ENCODE measurements at places on chromosomes 6 and 20.

GRCh38 chr6:123661105-123661891, 24.5 kb upstream of the TRDN start:
- DNase-seq: no peak

- no peak for DNase-seq
Observed at GRCh38 chr6:19988555-19988954, 151.4 kb downstream of the ID4 start.

- no peak for DNase-seq
Observed at GRCh38 chr6:126066053-126067048, 80.0 kb downstream of the TRMT11 start.

- DNase-seq: no peak
Observed at GRCh38 chr20:43909720-43910119, 4.9 kb upstream of the TOX2 start.

DNA sequence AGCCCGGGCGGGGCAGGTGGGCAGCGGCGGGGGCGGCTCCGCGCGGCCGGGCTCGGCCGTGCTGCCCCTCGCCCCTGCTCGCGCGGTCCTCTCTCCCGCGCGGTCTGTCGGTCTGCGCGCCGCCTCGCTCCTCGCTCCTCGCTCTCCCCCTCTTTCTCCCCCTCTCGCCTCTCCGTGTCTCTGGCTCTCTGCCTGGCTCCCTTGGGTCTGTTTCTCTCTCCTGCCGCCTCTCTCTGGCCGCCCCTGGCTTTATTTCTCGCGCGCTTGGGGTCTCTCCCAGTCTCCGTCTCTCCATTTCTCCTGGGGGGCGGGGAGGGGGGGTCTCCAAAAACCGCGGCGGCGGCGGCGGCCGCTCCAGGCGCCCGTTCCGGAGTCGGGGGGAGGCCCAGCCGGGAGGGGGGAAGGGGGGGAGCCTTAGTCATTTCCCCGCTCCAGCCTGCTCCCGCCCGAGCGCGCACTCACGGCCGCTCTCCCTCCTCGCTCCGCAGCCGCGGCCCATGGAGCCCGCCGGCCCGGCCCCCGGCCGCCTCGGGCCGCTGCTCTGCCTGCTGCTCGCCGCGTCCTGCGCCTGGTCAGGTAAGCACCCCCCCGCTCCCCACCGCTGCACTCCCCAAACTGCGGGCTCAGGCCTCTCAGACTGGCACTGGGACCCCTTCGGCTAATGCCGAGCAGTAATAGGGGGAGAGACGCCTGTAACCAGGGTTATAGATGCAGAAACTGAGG, at the start of gene SIRPA:
TSS of gene SIRPA (plus strand) at position 457 of the 723 bp plus-strand sequence. CDS start at position 498, 41 bp downstream.
- no peak for DNase-seq

DNA sequence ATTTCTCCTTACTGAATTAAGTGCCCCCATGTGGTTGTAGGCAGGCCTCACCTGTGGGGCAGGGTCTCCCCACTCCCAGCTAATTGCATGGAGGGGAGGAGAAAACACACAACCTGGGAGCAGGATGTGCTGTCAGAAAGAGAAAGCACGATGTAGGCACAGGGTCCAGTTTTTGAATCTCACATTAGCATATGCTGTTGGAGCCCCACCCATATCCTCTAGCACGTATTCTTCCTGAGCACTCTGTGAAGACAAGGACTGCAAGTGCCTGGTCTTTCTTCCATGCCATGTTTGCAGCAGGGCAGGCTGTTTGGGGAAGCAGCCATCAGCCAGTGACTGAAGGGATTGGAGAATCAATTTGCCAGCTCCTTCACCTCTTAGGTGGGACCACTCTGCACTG, 108.2 kb downstream of the CFAP61 start:
- DNase-seq: no peak

GRCh38 chr20:45246109-45246508, 8.3 kb downstream of the SLPI start:
- no peak for DNase-seq

GRCh38 chr6:25061289-25061936, 125.7 kb upstream of the RIPOR2 start:
- DNase-seq: no peak

GRCh38 chr6:19898141-19898740, 61.1 kb downstream of the ID4 start:
- no peak for DNase-seq

GRCh38 chr6:68635412-68635705, 277 bp downstream of the ADGRB3 start:
- no peak for DNase-seq

DNA sequence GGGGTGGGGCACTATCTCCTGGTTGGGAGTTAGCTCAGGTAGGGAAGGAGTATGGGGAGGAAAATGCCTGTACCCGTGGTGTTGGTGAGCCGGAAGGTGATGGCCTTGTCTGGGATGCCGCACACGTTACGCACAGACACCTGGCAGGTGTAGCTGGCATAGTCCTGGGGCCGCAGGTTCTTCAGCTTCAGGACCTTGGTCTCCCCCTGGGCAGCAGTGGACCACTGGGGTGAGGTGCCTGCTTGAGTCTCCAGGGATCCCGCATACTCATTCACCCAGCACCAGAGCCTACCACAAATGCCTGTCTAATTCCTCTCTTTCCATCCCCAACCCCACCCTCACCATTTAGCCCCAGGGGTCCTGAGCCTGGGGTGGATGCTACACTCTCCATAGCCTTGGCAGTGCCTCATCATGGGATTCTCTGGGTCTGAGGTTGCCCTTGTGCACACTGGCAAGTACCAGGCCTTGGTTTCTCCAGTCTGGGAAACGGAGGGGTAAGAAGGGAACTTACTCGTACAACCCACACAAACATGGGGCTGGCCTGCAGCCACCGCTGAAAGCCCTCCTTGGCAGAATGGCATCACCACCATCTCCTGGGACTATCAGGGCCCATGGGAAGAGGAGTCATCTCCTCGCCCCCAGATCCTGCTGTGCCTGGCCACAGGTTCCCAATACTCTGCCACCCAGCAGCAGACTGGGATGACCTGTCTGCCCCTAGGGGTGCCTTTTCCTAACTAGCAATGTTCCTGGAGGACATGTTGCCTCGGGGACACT, 42.8 kb downstream of the MDGA1 start:
- no peak for DNase-seq

Data from stimulated activated CD4-positive, alpha-beta T cell treated with anti-CD3 and anti-CD28 coated beads, Interleukin-15, amount 100 ng/mL, for 1 hour (primary cell).